ENCODE measurements at places on chromosomes 2 and 18.

DNA sequence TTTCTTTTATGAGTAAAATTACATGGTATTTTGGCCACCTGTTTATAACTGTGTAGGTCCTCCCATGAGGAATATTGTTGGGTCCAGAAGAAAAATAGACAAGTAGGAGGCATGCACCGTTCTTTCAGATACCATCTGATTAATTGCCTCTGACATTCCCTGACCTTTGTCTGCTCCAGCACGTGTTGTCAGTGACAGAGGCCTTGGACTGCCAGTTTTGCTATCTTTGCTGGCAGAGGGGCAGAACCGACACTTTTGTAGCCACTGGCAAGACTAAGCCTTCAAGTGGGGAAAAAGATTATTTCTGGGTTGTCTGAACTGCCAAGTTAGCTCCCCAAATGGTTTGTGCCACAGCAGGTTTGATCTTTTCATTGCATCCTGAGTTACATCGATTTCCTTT, 276.9 kb downstream of the CAMKMT start:
- no peak for DNase-seq

GRCh38 chr2:111227716-111228141, 107.0 kb downstream of the BCL2L11 start:
- DNase-seq = no peak

- no peak for DNase-seq
Observed at GRCh38 chr18:59881728-59882656, 17.8 kb upstream of the PMAIP1 start.

DNA sequence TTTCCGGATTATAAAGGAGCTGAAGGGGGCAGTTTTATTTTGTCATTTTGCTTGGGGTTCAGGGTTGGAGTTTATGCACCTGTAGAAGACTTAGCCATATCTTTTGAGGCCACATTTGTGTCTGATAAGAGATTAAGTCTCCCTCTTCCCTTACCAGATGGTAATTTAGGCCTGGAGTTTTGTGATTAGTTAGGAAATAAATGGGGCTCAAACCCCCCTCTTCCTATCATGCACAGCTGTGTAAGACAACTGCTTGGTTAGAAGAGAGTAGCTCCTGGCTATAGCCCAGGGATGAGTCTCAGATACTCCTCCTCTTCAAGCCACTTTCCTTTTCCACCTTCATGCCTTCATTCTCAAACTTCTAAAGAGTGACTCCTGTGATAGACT, 802 bp upstream of the SAP130 start:
- no peak for DNase-seq

DNA sequence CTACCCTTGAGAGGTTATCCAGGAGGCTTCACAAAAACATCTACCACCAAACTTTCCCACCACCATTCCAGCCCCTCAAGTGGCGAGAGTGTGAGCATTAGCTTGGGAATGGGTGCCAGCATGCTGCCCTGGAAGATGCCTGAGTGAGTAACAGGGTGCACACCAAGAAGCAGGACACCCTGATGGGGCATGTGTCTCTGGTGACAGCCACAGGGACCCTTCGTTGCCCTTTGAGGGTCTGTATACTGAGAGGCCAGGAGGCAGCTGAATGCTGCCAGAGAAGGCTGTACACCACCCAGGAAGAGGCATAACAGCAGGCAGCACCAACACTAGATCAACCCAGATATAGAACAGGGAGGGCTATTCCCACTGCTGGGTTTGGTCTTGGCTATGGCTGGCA, 233.6 kb upstream of the THSD7B start:
- no peak for DNase-seq

DNA sequence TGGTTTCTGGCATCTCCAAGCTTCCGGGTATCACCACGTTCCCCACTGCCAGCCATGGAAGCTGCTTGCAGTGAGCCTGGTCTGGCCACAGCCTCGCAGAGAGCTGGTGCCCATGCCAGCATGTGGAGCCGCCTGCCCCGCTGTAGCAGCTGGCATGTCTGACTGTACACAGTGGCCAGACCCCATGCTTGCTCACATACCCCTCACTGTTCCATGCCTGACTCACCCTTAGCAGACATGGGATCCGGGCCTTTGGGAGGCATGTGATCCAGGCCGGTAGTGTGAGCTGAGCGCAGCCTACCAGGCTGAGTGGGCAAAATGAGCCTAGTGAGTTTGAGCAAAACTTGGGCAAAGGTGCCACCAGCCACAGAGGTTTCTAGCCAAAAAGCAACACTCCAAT, 18.8 kb upstream of the RPRD1A start:
- DNase-seq = no peak

DNA sequence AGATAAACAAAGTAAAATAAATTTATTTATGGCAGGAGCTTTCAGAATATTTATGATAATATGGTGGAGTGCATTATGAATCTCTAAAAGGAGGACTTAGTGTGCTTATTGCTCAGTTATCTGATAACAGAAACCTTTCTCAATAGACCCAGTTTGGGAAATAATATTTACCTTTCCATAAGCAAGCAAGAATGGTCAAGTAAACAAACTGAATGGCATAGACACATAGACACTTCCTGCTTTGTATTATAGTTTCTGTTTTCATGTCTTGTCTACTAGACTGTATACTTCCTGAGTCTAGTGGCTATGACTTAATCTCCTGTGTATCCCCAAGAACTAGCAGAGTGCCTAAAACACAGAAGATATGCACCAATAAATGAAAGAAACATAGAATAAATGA, 87.8 kb downstream of the UPP2 start:
- no peak for DNase-seq

- DNase-seq = no peak
Observed at GRCh38 chr18:9244376-9244775, 90.2 kb upstream of the TWSG1 start.
